AG09309 (cell line): ENCODE measurements at places on chromosomes 1 and 21.

- no peak for DNase-seq
Observed at GRCh38 chr1:75338616-75339483, 204.7 kb downstream of the LHX8 start.

GRCh38 chr1:6419804-6420453, at the start of gene HES2:
HES2 (minus strand) TSS chr1:6419919; CDS start chr1:6419820, 99 bp downstream.
- no peak for DNase-seq

DNA sequence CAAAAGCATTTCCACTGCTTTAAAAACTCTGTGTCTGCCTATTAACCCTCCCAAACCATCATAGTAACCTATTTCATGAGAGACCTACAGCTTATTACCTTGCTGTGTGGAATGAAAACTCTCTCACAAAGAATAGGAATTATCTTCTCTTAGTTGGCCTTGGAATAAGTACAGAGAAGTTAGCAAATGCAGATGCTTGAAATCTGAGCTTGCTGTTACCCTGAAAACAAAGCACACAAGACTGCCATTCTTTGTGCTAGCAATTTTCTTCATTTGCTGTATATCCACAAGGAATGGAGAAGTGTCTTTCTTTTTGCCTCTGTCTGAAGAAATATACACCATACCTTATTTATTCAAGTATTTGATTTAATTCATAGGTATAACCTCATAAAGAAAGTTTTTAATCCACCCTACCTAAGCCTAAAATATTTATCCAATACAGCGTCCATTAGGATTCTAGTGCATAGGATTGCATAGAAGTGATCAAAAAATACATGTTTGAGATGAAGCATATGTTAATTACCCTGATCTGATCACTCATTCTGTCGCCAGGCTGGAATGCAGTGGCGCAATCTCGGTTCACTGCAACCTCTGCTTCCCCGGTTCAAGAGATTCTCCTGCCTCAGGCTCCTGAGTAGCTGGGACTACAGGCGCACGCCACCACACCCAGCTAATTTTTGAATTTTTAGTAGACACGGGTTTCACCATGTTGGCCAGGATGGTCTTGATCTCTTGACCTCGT, 451.1 kb downstream of the LTN1 start:
- no peak for DNase-seq

DNA sequence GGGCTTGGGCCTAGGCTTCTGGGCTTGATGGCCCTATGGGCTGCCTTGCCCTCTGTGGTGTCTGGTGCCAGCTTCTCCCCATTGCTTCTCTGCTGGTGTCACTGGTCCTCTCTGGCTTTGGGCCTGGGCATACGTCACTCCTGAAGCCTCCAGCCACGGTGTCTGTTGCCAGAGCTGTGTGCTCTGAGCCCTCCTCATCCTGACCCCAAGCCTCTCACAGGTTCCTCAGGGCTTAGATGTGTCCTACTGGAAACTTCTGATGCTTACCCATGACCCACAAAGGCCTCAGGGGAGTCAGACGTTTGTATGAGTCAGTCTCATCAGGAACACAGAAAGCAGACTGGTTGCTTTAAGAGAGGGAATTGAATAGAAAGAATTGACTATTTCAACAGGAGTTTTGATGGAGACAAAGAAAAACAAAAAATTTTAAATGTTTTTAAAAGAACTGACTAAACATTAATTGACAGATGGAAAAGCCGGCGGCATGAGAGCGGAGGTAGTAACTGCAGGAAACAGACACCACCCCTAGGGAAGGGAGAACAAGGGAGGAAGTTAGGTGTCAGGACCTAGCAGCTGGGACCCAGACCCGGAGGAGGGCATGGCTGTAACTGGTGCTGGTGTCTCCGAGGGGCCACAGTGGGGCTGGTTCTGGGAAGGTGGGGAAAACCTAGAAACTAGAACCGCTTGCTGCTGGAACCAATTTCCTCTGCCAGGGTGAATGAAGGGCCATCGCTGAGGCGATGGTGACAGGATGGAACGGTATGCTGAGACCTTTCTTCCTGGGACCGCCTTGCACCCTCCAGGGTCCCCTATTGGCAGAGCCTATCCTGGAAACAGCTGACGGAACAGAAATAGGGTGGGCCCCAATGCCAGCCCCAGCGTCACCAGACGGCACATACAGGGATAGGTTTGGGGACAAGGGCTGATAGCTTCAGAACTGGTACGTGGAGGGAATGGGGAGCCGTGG, 40.0 kb upstream of the CITED4 start:
- peak; percentile 14 for DNase-seq

- DNase-seq, result no peak
Observed at GRCh38 chr1:80054129-80054528, 1047.6 kb upstream of the ADGRL4 start.

- no peak for DNase-seq
Observed at GRCh38 chr1:43499898-43500297, 30.8 kb upstream of the PTPRF start.

DNA sequence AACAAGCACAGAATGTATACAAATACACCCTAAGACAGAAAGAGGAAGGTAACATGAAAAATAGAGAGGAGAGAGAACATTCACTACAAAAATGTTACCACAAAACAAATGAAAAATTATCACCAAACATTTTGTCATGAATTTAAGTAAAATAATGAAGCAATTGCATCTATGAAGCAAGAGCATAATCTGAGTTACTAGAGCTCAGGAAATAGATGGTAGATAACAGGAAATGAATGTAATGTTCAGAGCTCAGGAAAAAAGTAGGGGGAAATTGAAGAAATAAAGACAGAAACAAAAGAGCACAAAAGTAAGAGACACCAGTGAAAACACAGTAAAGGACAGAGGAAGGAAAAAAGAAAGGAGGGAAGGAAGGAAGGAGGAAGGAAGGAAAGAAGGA, 19.4 kb downstream of the SEC16B start:
- DNase-seq, result no peak

- DNase-seq, result no peak
Observed at GRCh38 chr1:204046346-204046745, 26.6 kb upstream of the SOX13 start.

DNA sequence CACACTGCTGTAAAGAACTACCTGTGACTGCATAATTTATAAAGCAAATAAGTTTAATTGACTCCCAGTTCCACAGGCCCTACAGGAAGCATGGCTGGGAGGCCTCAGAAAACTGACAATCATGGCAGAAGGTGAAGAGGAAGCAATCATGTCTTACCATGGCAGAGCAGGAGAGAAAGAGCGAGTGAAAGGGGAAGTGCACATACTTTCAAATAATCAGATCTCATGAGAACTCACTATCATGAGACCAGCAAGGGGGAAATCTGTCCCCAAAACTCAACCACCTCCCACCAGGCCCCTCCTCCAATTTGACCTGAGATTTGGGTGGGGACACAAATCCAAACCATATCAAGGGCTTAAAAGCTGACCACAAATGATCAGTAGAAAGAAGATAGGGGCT, 493.2 kb downstream of the PTPRC start:
- DNase-seq, result no peak

DNA sequence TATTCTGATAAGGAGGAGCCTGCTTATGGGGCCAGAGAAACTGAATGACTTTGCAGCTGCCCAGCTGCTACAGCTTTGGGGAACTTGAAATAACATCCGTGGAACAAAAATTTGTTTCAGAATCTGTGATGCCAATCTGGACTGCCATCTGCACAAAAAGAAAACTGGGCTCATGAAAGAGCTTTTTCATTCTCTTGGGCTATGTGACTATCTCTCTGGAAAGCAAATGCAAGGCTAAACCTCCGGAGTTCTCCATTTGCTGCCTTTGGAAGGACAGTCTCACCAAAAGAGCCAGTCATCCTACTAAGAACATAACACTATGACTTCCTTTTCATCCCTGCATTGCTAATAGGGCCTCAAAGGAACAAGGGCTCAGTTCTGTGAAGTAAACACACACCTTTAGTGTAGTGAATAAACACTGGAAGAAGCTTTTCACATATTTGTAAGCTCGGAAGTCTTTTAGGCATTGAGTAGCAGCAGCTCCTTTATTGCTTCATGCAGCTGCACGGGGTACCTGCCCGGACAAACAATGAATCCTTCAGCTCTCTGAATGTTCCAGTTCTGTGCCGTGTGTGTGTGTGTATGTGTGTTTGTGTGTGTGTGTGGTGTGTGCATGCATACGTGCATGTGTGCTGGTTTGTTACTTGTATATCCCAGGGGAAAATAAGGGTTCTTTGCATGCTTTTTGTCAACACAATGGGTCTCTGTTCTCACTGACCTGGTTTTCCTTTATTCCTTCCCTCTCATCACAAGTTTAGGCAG, 255.5 kb upstream of the SGIP1 start:
- no peak for DNase-seq

DNA sequence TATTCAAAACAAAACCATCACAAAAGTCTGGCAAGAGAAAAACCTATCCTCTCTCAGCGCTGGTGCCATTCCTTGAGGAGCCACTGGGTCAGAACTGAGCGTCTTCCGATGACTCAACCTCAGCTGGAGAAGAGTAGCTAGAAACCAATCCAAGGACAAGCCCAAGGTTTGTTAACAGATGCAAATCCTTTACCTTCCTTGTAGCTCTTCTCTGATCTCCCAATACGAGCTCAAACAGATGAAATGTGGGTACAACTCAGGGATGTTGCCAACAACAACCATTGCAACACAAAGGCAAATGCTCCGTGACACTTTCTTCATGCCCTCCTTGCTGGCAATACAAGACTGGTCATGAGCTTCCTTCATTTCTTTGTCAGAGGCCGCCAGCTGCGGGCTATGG, 337.1 kb downstream of the SIPA1L2 start:
- DNase-seq, result no peak

- DNase-seq, result no peak
Observed at GRCh38 chr1:176696109-176696508, 233.1 kb downstream of the PAPPA2 start.

DNA sequence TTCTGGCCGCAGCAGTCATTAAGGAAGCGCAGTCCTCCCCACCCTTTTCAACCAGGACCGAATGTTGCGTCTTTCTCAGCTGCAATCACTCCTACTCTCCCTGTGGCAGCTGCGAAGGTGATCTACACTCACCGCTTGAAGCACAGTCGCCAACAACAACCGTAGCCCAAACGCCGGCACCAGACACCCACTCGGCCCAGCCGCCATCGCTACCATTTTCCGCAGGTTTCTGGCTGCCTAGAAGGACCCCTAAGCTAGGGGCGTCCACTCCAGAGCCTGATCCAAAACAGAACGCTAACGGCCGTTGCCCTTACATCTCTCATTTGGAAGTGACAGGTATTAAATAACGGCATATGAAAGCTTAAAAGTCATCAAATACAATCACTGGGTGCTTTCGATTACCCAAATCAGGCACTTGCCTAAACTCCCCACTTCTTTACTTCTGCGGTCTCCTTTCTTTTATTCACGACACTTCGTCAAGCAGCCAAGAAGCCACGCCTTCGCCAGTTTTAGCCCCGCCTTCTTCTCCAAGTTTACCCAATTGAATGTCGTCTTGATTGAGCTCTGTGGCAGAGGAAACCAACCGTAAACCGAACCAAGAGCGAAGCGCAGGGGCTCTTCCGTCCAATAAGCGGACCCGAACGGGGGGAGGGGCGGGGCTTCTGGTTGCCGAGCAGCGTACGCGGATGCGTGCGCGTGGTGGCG, at the start of gene SELENOF:
SELENOF (minus strand) TSS at position 231 of the 705 bp plus-strand sequence; CDS start at position 216, 15 bp downstream.
- DNase-seq, result peak; percentile 100

- no peak for DNase-seq
Observed at GRCh38 chr1:95622609-95623008, 388.6 kb downstream of the RWDD3 start.

GRCh38 chr1:221992427-221992826, 250.5 kb upstream of the DUSP10 start:
- DNase-seq, result no peak

GRCh38 chr1:37471345-37472231, 2.8 kb upstream of the ZC3H12A start:
- peak; percentile 72 for DNase-seq

- peak; percentile 83 for DNase-seq
Observed at GRCh38 chr1:84698151-84699110, 8.2 kb upstream of the SSX2IP start.

GRCh38 chr21:14086553-14086952, 124.2 kb downstream of the LIPI start:
- no peak for DNase-seq

DNA sequence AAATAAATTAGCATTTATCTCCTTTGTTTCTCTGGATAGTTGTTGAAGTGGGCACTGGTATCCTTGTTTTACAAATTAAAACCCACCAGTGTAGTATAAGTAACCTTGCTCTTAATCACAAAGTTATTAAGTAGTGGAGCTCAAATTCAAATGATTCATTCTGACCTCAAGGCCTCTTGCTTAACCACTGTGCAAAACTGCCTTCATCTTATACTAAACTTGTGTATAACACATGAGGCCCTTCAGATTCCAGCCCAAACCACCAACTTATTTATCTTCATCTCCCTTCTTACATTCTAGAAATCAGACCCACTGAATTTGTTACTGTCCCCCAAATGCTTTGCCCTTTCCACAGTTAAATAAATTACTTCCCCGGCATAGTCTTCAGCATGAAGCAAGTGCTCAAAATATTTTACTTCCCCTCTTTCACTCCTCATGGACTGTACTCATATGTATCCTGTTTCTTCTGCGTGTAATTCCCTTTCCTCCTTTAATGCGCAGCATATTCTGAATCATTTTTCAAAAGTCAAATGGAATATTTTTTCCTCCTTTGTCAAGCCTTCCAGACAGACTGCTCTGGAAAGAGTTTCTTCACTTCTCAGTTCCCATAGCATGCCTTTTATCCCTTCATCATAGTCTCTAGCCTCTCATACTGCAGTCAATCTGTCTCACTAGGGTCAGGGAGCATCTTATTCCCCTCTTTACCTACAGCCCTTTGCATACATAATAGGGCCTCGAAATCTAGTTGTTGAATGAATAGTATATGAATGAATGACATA, 19.0 kb upstream of the DNASE2B start:
- peak; percentile 24 for DNase-seq

- no peak for DNase-seq
Observed at GRCh38 chr21:45094412-45094811, 20.0 kb downstream of the ADARB1 start.

DNA sequence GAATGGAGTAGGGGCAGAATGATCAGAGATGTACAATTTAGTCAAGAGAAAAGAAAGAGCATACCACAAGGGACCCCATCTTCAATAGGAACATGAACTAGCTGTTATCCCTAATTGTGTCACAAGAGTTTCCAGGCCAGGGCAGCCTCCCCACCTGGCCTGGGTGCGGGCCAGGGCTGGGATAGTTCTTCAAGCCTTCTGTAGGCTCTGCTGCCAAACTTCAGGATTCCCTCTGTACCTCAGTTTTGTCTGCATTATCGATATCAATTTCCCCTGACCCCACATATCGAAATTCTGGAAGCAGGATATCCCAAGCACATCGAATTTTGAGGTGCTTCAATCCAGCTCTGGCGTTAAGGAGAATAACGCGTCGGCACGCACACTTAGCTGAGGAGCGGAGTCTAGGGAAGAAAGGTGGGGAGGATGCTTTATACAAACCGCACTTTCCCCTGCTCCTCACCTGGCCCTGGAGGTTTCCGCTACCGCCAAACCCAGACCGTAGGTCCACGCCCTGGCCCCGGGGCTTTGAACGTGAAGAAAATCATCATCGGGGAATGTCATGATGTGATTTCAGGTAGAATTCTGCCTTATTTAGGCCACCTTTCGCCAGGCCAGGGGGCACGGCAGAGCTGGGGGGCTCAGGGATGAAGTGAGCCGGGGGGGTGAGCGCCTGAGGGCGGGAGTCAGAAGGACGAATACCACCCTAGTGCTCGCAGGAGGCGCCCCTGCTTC, 7.4 kb downstream of the HLX start:
- no peak for DNase-seq

- DNase-seq, result no peak
Observed at GRCh38 chr1:162993846-162994245, 75.3 kb upstream of the RGS4 start.
